Mesothelial cell of epicardium (in vitro differentiated cells): ENCODE measurements at places on chromosomes 5 and 9. TPM values are rescaled to one million over a fixed set of nuclear protein-coding genes. Genes with fewer than 3 reads are reported as not detected.

DNA sequence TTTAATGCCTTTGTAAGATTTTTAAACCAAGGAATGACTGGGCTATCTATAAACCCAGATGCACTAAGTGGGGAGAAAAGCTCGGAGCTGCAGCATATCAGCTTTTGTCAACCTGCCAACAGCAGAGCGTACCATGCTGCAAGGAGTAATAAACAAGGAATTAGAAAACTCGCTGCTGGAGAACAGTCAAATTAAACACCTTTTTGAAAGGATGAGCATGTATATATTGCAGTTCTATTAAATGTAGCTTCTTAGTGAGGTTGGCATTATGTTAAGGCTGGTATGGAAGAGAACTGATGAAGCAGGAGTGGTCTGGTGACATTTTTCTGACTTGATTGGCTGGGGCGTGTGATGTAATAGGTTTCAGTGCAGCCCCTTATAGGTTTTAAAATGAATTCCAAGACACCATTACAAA lies 74.7 kb downstream of the PIK3R1 start:
- no peak for DNase-seq

- DNase-seq, result no peak
These were observed 425.6 kb upstream of the MEF2C start for GRCh38 chr5:89308606-89309040.

DNA sequence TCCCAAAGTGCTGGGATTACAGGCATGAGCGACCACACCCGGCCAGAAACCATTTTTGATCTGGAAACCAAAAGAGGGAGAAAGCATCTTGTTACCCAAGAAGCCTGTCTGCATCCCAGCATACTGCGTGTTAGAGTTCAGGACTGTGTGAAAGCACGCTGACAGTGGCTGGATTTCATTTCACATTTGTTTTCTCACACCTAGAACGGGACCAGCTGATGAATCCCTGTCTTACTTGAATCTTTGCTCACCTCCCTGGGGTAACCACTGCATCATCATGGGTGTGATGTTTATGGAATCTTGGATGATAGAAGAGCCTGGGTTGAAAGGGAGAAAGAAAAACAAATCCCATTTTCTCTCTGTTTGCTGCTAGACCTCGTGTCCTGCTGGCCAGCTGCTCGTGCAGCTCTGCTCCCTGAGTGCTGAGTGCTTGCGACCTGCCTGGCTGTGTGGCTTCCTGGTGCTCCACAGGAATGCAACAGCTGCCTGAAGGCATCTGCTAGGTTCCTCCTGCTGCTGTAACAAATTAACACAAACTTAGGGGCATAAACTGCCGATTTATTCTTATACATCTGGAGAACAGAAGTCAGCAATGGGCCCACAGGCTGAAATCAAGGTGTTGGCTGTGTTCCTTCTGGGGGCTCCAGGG lies 378.3 kb upstream of the DAP start:
- no peak for DNase-seq

GRCh38 chr5:32504329-32504988 lies 59.9 kb upstream of the ZFR start:
- DNase-seq, result no peak

GRCh38 chr9:19378164-19378563 lies 1.9 kb downstream of the RPS6 start:
- no peak for DNase-seq

DNA sequence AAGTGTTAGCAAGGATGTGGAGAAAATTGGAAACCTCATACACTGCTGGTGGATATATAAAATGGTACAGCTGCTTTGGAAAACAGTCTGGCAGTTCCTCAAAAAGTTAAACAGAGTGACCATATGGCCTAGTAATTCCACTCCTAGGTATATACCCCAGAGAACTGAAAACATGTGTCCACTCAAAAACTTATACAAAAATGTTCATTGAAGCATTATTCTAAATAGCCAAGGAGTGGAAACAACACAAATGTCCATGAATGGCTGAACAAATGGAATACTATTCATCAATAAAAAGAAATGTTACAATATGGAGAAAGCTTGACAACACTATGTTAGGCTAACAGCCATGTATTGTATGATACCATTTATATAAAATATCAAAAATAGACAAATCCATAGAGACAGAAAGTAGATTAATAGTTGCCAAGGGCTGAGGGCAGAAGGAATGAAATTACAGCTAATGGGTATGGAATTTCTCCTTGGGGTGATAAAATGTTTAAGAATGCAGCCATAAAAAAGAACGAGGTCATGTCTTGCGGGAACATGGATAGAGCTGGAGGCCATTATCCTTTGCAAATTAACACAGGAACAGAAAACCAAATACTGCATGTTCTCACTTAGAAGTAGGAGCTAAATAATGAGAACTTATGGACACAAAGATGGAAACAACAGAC lies 33.6 kb upstream of the FBP1 start:
- no peak for DNase-seq

- DNase-seq, result no peak
These were observed 16.4 kb downstream of the C5orf63 start for GRCh38 chr5:127056896-127057295.

- no peak for DNase-seq
These were observed 54.4 kb upstream of the FAM120AOS start for GRCh38 chr9:93507768-93508167.

- DNase-seq, result no peak
These were observed 404.5 kb downstream of the YTHDC2 start for GRCh38 chr5:113917997-113918396.

- no peak for DNase-seq
These were observed 176.4 kb upstream of the MRPS30 start for GRCh38 chr5:44632344-44632743.

DNA sequence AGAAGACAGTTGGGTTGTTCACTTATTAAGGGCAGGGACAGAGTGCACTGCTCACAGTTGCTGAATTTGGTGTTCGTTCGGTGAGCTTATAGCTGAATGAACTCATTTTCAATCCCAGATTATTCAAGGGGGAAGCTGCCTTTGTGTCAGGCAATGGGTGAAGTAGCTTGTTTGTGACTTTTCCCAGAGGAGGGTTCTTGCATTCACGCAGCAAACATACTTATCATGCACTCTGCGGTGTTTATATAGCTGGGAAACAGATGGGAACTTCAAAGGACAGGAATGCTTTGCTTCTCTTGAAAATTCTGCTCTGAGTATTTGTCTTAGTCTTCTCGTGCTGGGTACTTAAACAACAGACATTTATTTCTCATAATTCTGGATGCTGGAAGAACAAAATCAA lies 64.7 kb upstream of the ABCA1 start:
- DNase-seq, result no peak

DNA sequence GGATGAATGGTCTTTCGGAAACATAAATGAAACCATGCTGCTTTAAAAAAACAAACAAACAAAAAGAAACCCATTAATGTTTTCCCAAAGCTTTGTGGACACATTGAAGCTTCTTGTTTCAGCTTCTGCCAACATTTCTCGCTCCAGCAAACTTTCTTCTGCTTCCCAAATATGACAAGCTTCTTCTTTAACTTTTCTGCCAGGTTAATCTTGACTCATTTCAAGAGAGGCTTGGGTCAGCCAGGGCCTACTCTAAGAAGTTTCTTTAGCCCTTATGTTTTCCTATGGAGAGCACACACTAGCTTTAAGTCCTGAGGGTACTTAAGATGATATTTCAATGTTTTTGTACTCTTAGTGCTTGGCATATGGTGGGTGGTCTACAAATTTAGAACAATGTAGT lies 6.1 kb downstream of the ANXA1 start:
- no peak for DNase-seq

DNA sequence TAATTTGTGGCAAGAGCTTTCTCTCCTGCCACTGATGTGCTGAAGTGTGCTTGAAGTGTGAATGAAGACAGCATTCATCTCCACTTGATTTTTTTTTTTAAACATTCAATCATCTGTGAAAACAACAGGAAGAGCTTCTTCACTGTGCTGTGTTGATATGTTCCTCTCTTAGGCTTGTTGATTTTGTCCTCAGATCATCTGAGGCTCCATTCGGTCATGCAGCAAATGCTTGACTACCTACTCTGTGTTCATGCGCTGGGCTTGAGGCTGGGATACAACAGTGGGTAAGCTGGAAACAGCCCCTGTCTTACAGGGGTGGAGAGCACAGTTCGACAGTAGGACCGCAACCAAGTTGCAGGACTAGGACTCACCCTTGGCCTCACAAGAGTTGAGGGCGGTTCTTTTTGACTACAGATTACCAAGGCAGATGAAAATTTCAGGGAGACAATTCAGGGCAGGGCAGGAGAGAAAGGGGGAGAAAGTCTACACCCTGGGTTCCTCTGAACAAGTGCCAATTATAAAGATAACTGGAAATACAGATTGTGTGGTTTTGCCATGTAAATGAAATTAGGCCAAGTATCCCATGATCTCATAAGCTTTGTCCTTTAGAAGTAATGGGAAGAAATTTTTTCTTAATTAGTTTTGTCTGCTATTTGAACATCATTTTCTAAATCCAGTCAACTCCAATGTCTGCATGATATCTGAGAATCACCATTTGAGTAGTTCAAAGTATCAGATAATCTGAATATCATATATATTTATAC lies 31.0 kb upstream of the F2R start:
- no peak for DNase-seq

GRCh38 chr5:146828385-146828784 lies 50.2 kb downstream of the PPP2R2B start:
- no peak for DNase-seq

GRCh38 chr5:156051972-156052371 lies 275.0 kb upstream of the SGCD start:
- no peak for DNase-seq

DNA sequence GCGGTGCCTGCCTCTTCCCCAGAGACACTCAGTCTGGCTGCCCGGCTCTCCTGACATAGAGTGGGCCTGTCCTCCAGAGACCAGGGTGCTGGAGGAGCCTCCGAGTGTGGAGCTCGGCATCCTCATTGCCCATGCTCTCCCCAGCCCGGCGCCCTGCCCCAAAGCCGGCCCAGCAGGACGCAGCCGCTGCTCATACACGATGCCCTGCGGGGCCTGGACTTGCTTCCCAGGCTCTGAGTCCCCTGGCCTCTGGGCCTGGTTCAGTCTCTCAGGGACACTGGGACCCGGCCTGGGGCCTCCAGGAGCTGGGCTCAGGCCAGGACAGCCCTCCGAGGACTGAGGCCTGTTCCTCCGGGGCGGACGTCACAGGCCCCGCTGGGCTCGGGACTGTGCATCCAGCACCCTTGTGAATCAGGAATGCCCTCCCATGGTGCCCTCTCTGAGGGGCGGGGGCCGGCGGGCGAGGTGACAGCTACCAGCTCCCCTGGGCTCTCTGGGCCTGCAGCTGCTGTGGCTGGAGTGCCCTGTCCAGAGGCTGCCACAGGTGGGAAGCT lies 23.2 kb downstream of the TPPP start:
- no peak for DNase-seq

DNA sequence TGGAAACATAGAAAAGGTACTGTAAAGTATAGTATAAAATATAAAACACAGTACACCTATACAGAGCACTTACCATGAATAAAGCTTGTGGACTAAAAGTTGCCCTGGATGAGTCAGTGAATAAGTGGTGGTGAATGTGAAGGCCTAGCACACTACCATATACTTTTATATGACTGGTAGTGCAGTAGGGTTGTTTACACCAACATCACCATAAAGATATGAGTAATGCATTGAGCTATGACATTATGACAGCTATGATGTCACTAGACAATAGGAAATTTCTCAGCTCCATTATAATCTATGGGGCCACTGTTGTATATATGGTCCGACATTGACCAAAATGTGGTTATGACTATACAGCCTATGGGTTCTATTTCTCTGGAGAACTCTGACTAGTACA lies 291.8 kb upstream of the ACTBL2 start:
- no peak for DNase-seq

- no peak for DNase-seq
These were observed 174.2 kb downstream of the OXCT1 start for GRCh38 chr5:41695920-41696582.

DNA sequence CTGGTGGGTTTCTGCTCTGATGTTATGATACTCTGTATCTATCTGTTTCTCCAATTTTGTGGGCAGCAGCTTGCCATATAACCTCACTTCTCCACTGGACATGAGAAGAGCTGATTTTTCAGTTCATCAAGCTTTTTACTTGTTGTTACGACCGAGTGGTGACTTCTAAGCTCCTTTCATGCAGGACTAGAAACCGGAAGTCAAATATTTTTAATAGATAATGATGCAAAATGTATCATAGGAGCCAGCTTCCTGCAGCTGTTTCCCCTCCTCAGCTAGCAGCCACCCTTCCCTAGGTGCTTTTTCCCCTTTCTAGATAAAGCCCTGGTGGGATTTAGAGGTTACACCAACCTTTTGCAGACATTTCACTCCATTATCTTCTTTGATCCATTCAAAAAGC lies 17.0 kb upstream of the ADAM19 start:
- DNase-seq, result no peak

DNA sequence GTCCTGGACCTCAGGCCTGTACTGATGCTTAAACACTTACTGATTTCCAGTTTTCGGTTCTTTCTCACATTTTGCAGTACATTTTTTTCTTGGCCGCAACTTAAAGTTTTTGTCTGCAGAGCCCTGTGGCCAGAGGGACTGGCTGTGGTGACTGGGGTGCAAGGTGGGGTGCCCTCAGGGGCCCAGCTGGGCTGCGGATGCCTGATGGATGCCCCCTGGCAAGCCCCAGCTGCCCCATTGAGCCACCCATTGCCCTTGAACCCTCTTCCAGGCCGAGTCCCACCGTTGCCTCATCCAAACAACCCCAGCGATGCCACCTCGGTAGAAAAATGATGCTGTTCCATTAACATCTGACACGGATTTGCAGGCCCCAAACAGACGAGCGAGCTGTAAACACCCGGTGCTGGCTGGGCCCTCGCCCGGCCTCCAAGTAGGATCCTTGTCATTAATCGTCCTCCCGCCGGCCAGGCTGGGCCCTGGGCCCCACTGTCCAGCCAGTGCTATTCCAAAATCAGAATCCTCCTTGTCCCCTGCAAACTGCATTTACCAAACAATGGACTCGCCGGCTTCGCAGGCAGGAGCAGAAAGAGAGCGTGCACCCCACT lies 107.9 kb downstream of the PHF2 start:
- peak; percentile 31 for DNase-seq

Gene IER5L
- total RNA-seq, result 31.3 to 34.7 TPM (median 31.9 TPM) in 3 replicates

Gene SPINK13
- total RNA-seq, result not detected in 3 replicates

Gene TAF11L4
- total RNA-seq, result not detected in 3 replicates

Gene C5orf63
- 2.0 to 2.3 TPM (median 2.2 TPM) in 3 replicates for total RNA-seq

Gene CTNND2
- 6.0 to 7.9 TPM (median 7.8 TPM) in 3 replicates for total RNA-seq

Gene SPATA31D4
- not detected in 3 replicates for total RNA-seq

Gene CCNJL
- 8.2 to 9.7 TPM (median 8.9 TPM) in 3 replicates for total RNA-seq

Gene FOXI1
- not detected in 3 replicates for total RNA-seq

Gene SLC6A3
- total RNA-seq, result 0.04 to 0.07 TPM in 2 of 3 replicates, not detected in the other

Gene TNIP1
- total RNA-seq, result 80.4 to 84.1 TPM (median 81.8 TPM) in 3 replicates

Gene PCDHGC4
- total RNA-seq, result 5.2 to 6.2 TPM (median 5.2 TPM) in 3 replicates

Gene CCL19
- total RNA-seq, result not detected in 3 replicates
